ENCODE measurements at places on chromosomes 2 and 18. TPM values are rescaled to one million over a fixed set of nuclear protein-coding genes. Genes with fewer than 3 reads are reported as not detected.

ARHGEF4 gene
- total RNA-seq, result 0.86 TPM

NABP1 gene
- 308 TPM for total RNA-seq

FBLN7 gene
- total RNA-seq, result 1.3 TPM

PLEK gene
- not detected for total RNA-seq

TMBIM1 gene
- 123 TPM for total RNA-seq

LIMS3 gene
- total RNA-seq, result 14.2 TPM

ALMS1 gene
- total RNA-seq, result 18.6 TPM

ZBTB7C gene
- not detected for total RNA-seq

STK39 gene
- 15.5 TPM for total RNA-seq
